ENCODE measurements at places on chromosomes 4 and X. TPM values are rescaled to one million over a fixed set of nuclear protein-coding genes. Genes with fewer than 3 reads are reported as not detected.

Gene MGARP
- total RNA-seq: 4.0 TPM

Gene CSN1S1
- not detected for total RNA-seq

Gene SCML1
- total RNA-seq: 5.5 TPM

Gene SPIN3
- 8.7 TPM for total RNA-seq

Gene CFAP299
- 8.3 TPM for total RNA-seq

Gene CFI
- 1.8 TPM for total RNA-seq

Gene PDLIM3
- 9.5 TPM for total RNA-seq

Gene NPNT
- under 0.01 TPM for total RNA-seq

Gene GPR50
- total RNA-seq: not detected
